NCI-H510A (cell line): ENCODE measurements at places on chromosomes 2 and 18.

DNA sequence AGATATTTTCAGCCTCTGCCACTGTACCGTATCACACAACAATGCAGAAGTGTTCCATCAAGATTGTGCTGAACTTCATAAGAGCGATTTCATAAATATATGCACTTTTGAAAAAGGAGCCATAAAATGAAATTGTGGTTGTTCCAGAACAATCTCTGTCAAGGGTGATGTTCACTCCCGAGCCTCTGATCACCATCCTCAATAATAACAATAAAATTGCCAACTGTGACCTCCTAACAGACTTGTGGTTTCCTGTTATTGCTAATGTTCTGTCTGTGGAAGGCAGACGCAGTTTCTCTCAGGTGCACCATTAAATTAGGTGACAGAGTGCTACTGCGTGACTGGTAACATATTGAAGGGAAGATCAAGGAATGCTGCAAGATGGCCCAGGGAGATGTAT is 383.7 kb downstream of the SOCS6 start:
- no peak for DNase-seq

DNA sequence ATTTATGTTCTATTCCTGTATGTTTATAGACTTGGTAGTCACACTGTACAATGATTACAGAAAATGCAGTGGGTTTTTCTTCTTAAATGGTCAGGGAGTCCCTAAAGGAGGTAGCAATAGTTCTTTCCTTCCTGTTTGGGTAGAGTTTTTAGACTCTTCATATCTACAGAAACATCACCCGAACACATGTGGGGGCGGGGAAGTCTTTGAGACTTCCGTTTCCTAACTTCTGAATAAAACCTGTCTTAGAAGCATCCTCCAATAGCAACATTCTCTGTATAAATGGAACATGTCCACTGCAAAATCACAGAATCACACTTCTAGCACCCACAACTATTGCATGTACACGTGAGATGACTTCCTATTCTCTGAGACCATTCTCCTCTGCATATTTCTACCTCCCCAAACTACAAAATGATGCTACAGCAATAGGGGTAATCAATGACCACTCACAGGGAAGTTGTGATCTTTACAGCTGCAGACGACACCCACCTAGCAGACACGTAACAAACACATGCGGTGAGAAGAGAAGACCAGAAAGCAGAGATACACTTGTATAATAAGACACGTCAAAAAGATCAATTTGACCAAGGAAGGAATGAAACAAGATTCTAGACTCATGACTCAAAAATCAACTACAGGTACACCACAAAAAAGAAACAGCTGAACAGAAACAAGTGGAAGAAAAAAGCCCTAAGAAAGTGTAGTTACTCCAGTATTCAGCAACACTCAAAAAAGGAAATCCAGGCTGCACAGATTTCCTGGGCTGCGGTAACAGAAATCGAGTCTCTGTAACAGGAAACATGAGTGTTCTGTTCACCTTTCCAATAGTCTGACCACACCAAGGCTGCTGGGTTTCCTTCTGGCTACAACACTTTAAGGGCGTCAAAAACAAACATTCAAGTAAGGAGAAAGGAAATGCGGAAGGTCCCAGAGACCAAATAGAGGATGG is 120.4 kb downstream of the ZNF516 start:
- DNase-seq = no peak

- DNase-seq = peak; percentile 52
Measured at GRCh38 chr2:20052861-20053281, 1.4 kb upstream of the LAPTM4A start.

DNA sequence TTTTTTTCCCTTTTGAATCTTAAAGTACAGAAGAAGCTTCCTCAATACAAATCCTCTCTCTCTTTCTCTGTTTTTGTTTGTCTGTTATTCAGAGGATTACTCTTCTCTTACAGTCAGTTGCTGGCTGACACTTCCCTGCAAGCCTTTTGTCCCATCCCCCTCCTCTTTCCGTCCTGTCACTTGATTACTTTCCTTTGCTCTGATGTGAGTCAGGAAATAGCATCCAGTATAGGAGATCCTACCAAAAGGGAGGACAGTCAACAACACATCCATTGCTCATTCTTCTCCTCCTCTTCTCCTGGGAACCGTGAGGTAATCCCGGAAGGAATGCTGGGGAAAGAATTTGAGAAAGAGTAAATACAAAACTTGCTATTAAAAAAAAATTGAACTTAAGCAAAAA is 79.3 kb upstream of the SCN7A start:
- DNase-seq = no peak

- no peak for DNase-seq
Measured at GRCh38 chr2:43405829-43406228, 179.4 kb upstream of the ZFP36L2 start.

- DNase-seq = no peak
Measured at GRCh38 chr2:135931776-135932443, 53.5 kb downstream of the DARS1 start.

GRCh38 chr18:32122039-32122438 is 30.4 kb downstream of the RNF138 start:
- DNase-seq = no peak

DNA sequence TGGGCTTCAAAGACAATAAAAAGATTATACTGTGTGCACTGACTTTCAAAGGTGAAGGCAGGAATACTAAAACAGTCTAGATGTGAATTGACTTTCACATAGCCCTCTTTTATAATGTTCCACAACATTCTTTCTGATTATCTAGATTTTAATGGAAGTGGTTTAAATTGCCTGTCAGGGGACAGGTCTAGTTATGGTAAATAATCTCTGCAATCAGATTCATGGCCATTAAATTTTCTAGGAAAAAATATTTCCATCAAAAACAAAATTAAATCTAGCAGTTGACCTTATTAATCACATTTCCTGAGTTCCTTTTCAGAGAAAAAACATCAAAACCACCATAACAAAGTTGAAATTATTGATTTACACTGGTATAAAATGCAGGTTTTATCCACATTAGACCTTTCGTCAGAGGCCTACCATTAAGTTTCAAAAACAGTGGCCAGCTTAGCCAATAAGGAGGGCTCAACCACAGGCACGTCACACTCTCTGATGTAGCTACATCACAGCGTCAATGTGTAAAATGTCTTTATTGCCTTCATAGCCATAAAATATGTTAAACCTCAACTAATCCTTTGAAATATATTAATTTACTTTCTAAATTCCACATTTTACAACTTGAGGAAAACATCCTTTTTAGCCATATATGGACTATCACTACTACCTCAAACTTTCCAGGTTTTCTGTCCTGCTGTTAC is 79.4 kb downstream of the NOL10 start:
- DNase-seq = no peak

- DNase-seq = no peak
Measured at GRCh38 chr18:12283666-12284065, 24.4 kb upstream of the TUBB6 start.

DNA sequence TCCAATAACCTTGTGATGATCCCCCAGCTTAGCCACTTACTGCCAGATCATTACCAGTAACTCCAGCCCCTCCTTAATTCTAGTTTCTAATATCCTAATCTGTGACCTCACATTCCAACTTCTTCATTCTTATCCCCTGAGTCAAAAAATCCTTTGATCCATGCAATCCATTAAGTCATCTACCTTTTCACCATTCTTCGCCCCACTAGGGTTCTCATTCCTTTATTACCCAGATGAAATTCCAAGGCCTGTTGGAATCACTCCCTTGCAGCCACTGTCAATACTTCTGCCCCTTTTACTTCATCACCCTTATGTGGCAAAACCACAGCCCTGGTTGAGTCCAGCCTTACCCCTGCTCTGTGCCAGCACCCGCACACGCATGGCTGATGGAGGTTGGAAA is 20.3 kb upstream of the IL36G start:
- DNase-seq = no peak

- no peak for DNase-seq
Measured at GRCh38 chr18:79956276-79956675, 4.8 kb upstream of the SLC66A2 start.

DNA sequence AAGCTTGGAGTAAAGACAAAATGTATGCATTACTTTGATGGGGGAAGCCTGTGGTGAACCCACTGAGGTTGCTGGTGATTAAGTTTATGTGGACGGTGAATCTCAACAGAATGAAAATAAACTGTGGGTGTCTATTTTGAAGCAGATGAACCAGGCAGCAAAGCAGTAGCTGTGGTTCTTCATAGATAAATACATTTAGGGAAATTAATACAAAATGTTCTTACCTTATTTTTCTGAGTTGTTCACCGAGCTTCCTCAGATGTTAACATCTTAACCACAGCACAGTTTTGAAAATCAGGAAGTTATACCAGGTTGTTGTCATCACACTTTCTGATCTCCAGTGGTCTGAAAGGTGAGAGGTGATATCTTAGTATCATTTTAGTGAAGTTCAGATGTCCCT is 53.9 kb downstream of the NCK2 start:
- no peak for DNase-seq

DNA sequence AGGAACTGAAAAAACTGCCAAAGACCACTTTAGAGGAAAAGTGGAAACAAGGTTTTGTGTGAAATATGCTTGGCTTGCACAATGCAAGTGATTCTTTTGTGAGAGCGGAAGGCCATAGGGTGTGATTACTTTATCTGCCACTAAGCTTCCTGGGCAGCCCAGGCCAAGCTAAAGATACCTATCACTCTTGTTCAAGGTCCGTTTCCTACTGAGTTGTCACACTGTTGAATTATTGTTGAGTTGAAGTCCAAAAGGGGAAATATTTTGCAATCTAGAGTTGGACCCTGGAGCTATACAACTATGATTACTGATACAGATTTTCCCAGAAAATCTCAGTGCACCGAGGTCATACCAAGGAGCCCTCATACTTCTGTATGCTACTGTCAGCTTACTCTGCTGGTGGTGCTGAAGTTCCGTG is 72.7 kb upstream of the CTAGE1 start:
- DNase-seq = no peak

- DNase-seq = no peak
Measured at GRCh38 chr2:32715391-32715841, 87.6 kb downstream of the TTC27 start.

DNA sequence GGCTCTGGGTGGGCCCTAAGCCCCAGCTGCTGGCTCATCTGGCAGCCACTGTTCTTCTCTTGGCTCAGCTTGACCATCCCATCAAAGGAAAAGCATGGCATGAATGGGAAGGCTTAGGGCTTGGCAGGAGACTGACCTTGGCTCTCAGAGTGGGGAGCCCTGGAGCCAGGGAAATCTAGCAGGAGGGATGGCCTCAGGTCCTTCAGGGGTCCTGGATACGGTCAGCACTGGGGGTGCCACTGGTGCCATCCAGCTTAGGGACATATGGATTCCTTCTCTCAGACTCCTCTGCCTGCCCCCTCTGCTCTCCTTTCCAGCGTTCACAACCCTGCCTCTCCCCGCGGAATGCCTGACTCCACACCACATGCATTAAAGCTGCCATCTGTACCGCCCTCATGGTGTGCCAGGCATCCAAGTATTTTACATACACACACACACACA is 165.5 kb upstream of the HAAO start:
- DNase-seq = no peak

DNA sequence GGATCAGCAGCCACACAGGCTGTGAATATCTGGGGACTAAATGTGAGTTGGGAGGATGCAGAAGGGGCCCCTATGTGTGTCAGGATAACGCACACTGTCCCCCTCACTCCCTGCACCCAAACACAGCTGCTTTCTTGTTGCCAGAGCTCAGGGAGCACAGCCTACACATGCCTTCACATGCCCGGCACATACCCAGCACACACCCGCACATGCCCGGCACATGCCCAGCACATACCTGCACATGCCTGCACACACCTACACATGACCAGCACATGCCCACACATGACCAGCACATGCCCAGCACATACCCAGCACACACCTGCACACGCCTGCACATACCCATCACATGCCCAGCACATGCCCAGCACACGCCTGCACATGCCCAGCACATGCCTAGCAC is 75.6 kb downstream of the TPO start:
- DNase-seq = no peak

DNA sequence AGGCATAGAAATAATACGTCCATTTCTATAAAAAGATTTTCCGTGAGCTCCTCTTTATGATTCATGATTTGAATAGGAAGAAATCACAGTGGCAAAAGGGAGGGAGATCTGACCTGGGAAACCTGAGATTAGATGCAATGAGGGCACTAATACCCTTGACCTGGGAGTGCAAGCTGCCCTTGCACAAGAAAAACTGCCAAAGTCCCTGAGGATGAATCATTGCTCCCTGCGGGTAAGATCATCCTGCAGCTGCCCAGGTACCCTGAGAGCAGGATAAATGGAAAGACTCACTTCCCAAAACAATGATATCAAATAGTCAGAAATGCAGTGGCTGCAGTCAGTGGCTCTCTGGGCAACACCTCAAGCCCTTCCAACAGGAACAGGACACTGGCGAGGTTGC is 11.6 kb downstream of the FHL2 start:
- DNase-seq = no peak

DNA sequence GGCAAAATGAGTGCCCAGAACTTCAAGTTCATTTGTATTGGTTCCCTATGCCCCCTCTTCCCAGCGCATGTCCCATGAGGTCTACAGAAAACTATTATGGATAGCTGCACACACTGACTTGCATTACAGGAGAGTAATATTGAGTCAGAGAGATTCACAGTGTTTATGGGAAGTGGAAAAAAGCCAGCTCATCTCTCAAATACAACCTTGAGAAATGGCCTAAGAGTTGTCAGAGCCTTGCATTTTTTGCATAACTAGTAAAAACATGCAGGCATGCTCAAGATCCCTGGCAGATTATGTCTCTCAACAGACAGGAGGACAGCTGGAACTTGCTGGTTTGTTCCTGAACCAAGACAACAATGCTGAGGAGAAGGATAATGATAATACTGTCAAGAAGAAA is 1292.8 kb downstream of the DSC3 start:
- DNase-seq = no peak

GRCh38 chr2:73174244-73174643 is 28.1 kb upstream of the NOTO start:
- DNase-seq = no peak

DNA sequence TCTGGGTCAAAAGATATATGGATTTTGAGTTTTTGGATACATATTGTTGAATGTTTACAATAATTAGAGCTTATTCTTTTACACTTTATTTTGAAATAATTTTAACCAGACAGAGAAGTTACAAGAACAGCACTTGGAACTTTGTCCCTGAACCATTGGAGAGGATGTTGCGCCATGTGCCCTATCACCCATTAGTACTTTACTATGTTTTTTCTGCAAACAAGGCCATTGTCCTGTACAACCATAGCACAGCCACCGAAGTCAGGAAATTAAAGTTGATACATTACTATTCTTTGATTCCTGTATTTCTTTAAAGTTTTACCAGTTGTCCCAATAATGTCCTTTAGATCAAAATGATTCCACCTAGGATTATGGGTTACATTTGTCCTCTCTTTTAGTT is 188.8 kb downstream of the ACKR3 start:
- DNase-seq = no peak
